ENCODE measurements at places on chromosomes 1 and 21.

GRCh38 chr1:163230827-163231226 is 28.1 kb upstream of the RGS5 start:
- no peak for DNase-seq

- no peak for DNase-seq
Observed at GRCh38 chr1:228857611-228858010, 122.3 kb downstream of the RHOU start.

GRCh38 chr1:164701189-164701761 is 142.3 kb downstream of the PBX1 start:
- DNase-seq, result no peak

GRCh38 chr21:21612466-21612865 is 614.3 kb downstream of the NCAM2 start:
- no peak for DNase-seq

DNA sequence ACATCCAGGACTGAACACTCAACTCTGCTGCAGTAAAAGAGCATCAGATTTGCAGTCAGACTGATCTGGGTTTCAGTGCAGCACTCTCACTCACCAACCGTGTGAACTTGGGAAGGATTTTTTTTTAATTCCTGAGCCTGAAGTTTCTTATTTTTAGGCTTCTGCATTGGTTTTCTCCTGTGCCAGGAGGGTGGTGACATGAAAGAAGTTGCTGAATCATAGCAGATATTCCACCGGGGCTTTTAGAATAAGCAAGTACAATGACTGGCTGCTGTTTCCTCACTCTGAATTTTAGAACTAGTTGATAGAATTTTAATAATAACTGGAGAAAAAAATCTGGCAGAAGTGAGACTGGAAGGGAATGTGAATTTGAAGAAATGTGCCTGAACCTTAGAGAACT is 11.6 kb downstream of the ADAM30 start:
- no peak for DNase-seq

- no peak for DNase-seq
Observed at GRCh38 chr1:67020304-67020703, 33.6 kb downstream of the SLC35D1 start.

- DNase-seq, result no peak
Observed at GRCh38 chr1:221418346-221418745, 323.5 kb downstream of the DUSP10 start.

DNA sequence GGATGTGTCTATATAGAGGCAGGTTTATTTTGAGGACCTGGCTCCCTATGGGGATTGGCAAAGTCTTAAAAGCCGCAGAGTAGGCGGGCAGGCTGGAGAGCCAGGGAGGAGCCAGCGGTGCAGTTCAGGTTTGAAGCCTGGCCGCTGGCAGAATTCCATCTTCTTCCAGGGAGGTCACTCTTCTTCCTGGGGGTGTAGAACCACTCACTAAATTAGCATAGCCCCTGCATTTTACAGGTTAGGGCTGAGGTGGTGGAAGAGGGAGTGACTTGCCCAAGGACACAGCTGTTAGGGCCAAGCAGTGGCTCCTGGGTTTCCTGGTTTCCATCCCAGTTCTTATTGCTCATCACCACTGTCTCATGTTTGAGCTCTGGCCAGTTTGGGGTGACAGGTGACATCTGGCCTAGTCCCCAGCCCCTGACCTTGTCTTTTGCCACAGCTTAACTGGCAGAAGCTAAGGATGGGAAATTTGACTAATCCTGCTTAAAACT is 1.4 kb downstream of the PINK1 start:
- DNase-seq, result no peak

GRCh38 chr1:57285992-57286391 is 137.9 kb downstream of the DAB1 start:
- DNase-seq, result no peak

DNA sequence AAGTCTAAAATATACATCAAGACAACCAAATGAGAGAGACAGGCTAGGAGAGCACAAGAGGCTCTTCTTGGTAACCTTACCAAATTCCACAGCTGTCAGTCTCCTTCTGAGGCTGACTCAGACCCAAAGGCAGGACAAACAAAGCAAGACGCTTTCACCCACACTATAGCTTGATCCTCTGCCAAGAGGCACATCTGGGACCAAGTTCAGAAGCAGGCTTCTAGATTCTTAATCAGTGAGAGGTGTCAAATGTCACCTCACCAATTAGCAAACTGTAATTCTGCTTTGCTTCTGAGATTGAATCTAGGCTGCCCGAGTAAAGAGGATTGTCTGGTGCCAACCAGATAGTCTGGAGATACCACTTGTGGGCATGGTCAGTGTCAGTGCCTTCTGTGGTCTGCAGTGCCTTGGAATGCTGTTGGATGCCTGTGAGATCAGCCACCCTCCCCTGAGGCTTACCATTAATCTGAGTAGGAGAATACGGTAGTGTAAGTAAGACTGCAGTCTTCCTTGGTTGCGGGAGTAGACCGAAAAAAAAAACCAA is 151.0 kb downstream of the FMN2 start:
- no peak for DNase-seq

DNA sequence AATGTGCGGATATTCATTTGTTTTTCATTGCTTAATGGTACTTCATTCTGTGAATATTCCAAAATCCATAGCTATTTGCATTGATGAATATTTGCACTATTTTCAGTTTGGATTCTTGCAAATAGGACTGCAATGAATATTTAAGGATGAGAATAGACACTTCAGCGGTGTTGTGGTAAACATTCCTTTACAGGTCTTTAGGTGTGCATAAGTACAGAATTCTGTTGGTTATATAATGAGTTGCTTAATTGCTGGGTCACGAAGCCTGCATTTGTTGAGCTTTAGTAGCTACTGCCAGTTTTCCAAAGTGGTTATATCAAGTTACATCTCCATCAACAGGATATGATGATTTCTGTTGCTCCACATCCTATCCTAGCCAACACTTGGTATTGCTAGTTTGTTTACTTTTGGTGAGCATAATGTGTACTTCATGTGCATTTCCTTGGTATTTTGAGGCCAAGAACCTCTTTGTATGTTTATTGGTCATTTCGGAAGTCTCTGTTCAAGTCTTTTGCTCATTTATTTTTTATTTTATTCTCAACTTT is 64.2 kb upstream of the CYYR1 start:
- no peak for DNase-seq

DNA sequence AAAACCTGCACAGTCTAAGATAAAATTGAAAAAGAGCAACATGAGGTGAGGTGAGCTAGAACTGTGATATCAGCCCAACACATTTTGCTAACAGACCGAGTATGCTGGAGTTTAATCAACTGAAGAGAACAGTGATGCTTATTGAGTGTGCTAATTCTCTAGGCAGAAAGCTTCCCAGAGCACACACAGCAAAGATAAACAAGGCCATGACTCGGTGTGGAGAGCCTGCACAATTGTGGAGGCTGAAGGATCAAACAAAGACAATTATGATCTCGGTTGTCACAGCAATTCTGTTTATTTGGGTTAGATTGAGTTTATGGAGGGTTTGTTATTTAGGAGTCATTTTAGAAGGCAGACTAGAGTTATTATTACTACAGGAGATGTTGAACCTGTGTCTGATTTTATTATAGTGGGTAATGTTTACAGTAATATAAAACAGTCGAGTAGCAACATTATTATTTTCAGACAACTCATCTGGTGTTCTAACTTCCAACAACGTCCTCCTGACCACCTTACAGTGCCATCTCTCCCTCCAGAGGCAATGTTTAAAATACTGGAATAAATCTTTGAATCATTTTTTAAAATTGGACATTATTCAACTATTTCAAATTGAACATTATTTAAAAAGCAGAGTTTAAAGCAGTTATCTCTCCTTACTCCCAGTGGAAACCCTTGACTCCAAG is 40.2 kb downstream of the DPT start:
- DNase-seq, result no peak

- DNase-seq, result no peak
Observed at GRCh38 chr1:36913484-36914060, 120.7 kb downstream of the GRIK3 start.

DNA sequence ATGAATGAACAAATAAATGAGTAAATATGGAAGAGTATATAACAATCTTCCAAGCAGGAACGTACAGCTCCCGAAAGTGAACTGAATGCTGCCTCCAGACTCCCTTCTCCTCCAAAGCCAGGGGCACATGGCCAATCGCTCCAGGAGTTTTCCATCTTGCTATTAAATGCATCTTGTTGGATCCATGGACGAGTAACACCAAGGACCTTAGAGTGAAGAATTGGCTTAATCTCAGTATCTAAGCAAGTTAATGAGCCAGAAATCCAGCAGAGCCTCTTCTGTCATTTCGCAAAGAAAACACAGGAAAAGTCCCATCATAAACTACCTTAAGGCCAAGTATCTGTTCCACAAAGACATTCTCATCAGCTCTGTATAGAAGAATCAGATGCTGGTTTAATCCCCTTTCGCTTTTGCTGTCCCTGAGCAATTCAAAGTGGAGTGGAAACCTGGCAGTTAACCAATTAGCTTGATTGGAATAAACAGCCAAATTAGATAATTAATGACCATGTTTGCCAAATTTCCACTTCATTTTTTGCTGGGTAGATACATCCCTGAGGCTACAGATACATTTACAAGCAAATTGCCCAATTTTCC is 116.0 kb downstream of the MIS18A start:
- no peak for DNase-seq

DNA sequence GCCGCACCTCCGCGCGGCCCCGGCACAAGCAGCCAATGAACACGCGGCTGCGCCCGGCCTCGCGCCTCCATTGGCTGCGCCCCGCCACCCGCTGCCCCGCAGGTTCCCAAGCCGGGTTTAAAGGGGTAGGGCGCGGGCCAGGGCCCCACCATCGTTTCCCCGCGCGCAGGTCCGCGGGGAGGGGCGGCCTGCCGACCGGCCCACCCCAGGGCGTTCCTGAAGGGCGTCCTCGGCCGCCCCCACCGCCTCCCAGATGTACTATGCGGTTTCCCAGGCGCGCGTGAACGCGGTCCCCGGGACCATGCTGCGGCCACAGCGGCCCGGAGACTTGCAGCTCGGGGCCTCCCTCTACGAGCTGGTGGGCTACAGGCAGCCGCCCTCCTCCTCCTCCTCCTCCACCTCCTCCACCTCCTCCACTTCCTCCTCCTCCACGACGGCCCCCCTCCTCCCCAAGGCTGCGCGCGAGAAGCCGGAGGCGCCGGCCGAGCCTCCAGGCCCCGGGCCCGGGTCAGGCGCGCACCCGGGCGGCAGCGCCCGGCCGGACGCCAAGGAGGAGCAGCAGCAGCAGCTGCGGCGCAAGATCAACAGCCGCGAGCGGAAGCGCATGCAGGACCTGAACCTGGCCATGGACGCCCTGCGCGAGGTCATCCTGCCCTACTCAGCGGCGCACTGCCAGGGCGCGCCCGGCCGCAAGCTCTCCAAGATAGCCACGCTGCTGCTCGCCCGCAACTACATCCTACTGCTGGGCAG is at the start of gene OLIG1:
TSS of gene OLIG1 (plus strand) at position 148 of the 750 bp plus-strand sequence. CDS start at position 254, 106 bp downstream.
- peak; percentile 87 for DNase-seq

GRCh38 chr1:82762829-82763532 is 962.2 kb downstream of the ADGRL2 start:
- no peak for DNase-seq

DNA sequence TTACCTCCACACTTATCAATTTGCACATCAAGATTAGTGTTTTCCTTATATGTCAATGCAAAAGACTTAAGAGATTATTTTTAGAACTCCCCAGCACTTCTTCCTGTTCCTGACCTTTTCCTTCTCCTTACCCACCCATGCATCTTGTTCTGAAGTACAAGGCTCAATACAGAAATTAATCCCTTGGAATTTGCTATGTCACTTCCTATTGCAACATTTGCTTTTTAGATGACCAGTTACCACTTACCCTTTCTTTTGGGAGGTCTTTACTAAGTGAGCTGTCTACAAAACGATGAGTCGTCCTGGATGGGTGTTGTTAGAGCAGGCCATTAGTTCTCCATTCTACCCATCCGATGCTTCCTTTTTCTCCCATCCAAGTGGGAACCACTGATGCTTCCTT is 221.2 kb downstream of the FMN2 start:
- no peak for DNase-seq

GRCh38 chr1:9633493-9633892 is 18.0 kb upstream of the PIK3CD start:
- no peak for DNase-seq
